Thymus (tissue), 14 donors: ENCODE measurements at places on chromosomes 13 and 19. TPM values are rescaled to one million over a fixed set of nuclear protein-coding genes. Genes with fewer than 3 reads are reported as not detected.

GRCh38 chr13:114066956-114067355 is 65.5 kb downstream of the RASA3 start:
- H3K27me3 ChIP-seq: no peaks in the 10 kb centered on the region
- H3K4me1 ChIP-seq: peaks cover 33% of the 10 kb centered on the region
- H3K36me3 ChIP-seq: peaks cover 13% of the 10 kb centered on the region
- peak overlapping the region; percentile 49 for H3K27ac ChIP-seq

The PCDH8 gene
- 0.52 TPM for total RNA-seq

- no peaks in the 10 kb centered on the region for H3K36me3 ChIP-seq
- no peak for DNase-seq
- H3K27me3 ChIP-seq: peaks cover 3% of the 10 kb centered on the region
Measured at GRCh38 chr19:39240421-39240820, 4.4 kb downstream of the IFNL3 start.

DNA sequence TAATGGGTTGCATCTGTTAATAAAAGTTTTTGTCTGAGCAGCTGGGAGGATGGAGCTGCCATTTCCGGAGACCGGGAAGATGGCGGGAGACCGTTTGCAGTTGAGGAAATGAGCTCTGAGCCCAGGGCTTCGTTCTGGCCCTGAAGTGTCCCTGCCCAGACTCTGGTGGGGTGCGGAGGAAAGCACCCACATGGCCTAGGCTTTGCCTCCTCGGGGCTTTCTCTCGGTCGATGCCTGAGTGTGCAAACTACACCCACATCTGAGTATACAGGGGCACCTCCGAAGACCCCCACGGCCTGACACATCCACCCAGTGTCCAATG is 15.6 kb upstream of the NANOS3 start:
- no peak for DNase-seq
- H3K27ac ChIP-seq: peak overlapping the region; percentile 1
- H3K27me3 ChIP-seq: peaks cover 4% of the 10 kb centered on the region
- H3K4me1 ChIP-seq: peaks cover 36% of the 10 kb centered on the region
- H3K4me3 ChIP-seq: no peak overlapping the region
- H3K36me3 ChIP-seq: no peaks in the 10 kb centered on the region

GRCh38 chr19:15469513-15470297 is 5.4 kb upstream of the RASAL3 start:
- H3K27me3 ChIP-seq: peaks cover 12% of the 10 kb centered on the region
- H3K4me1 ChIP-seq: peaks cover 45% of the 10 kb centered on the region
- H3K4me3 ChIP-seq: peak overlapping the region; percentile 16
- DNase-seq: peak; percentile 43
- no peak overlapping the region for H3K27ac ChIP-seq
